Activated CD8-positive, alpha-beta memory T cell treated with anti-CD3 and anti-CD28 coated beads, Interleukin-2, amount 10 ng/mL, durations not matched to agents 7 days and 5 days (primary cell): ENCODE measurements at places on chromosomes 13 and 19. TPM values are rescaled to one million over a fixed set of nuclear protein-coding genes. Genes with fewer than 3 reads are reported as not detected.

DNA sequence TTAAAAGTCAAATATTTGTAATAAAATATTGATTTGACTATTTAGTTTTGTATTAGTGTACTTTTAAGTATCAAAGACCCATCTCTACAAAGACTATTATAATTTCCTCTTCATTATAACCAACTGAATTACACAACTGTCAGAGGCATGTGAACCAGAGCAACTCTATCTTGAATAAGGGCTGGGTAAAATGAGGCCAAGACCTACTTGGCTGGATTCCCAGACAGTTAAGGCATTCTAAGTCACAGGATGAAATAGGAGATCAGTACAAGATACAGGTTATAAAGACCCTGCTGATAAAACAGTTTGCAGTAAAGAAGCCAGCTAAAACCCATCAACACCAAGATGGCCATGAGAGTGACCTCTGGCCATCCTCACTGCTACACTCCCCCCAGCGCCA, 36.2 kb upstream of the ATP12A start:
- no peak overlapping the region for H3K4me3 ChIP-seq
- H3K4me1 ChIP-seq, result peaks cover 15% of the 10 kb centered on the region
- no peaks in the 10 kb centered on the region for H3K27me3 ChIP-seq
- H3K27ac ChIP-seq, result no peak overlapping the region

GRCh38 chr13:113413898-113414282, 39.4 kb downstream of the ADPRHL1 start:
- H3K36me3 ChIP-seq, result peaks cover 2% of the 10 kb centered on the region
- no peaks in the 10 kb centered on the region for H3K4me1 ChIP-seq
- peaks cover 2% of the 10 kb centered on the region for H3K27me3 ChIP-seq
- no peak overlapping the region for H3K27ac ChIP-seq

GRCh38 chr13:99221567-99222239, 21.0 kb downstream of the UBAC2 start:
- H3K27ac ChIP-seq, result peak overlapping the region; percentile 84
- peaks cover 89% of the 10 kb centered on the region for H3K4me1 ChIP-seq
- no peak for DNase-seq
- H3K4me3 ChIP-seq, result peak overlapping the region; percentile 10
- peaks cover 34% of the 10 kb centered on the region for H3K36me3 ChIP-seq

- no peak for DNase-seq
- no peaks in the 10 kb centered on the region for H3K27me3 ChIP-seq
- no peaks in the 10 kb centered on the region for H3K36me3 ChIP-seq
- peaks cover 12% of the 10 kb centered on the region for H3K4me1 ChIP-seq
- no peak overlapping the region for H3K4me3 ChIP-seq
Observed at GRCh38 chr19:2569596-2570465, 93.9 kb downstream of the GADD45B start.

DNA sequence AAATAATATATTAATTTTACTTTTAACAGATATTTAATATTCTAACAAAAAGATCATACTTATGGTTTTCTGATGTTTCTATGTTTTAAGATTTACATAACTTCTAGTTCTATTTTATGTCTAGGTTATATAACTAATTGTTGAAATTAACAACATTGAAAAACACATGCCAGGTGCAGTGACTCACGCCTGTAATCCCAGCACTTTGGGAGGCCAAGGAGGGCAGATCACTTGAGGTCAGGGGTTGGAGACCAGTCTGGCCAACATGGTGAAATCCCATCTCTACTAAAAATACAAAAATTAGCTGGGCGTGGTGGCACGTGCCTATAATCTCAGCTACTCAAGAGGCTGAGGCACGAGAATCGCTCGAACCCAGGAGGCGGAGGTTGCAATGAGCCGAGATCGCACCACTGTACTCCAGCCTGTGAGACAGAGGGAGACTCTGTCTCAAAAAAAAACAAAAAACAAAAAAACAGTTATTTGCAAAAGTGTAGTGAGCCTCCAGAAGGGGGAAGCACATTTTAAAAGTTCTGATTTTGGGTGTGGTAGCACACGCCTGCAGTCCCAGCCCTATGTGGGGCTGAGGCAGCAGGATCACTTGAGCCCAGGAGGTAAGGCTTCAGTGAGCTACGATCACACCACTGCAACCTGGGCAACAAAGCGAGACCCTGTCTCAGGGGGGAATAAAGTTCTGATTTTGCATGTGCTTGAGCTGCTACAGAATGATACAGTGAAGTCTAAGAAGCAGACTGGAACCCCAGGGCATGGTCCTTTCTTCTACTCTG, 18.7 kb downstream of the MIPEP start:
- no peaks in the 10 kb centered on the region for H3K36me3 ChIP-seq
- no peak overlapping the region for H3K4me3 ChIP-seq
- no peak for DNase-seq
- H3K27me3 ChIP-seq, result no peaks in the 10 kb centered on the region
- H3K27ac ChIP-seq, result no peak overlapping the region
- H3K4me1 ChIP-seq, result peaks cover 2% of the 10 kb centered on the region

DNA sequence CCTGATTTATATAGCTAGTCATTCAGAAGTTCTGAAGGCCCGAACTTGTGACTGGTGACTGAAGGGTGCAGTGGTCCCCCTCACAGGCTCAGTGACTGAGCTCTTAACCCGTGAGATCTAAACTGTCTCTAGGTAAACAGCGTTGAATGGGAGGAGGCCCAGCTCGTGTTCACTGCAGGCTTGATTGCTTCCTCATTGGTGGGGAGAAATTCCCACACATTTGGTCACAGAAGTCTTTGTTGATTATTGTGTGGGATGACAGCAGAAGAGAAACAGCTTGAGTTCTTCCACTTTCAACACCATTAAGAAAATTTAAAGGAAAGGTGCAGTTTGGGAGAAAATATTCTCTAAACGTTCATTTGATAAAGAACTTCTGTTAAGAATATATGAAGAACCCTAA, 1178.0 kb downstream of the UQCRFS1 start:
- no peaks in the 10 kb centered on the region for H3K4me1 ChIP-seq
- DNase-seq, result no peak
- no peaks in the 10 kb centered on the region for H3K27me3 ChIP-seq

- no peak overlapping the region for H3K27ac ChIP-seq
- no peak for DNase-seq
- H3K27me3 ChIP-seq, result no peaks in the 10 kb centered on the region
- H3K4me1 ChIP-seq, result peaks cover 6% of the 10 kb centered on the region
- H3K4me3 ChIP-seq, result no peak overlapping the region
Observed at GRCh38 chr19:37513397-37513796, 6.7 kb downstream of the ZNF793 start.

The OVOL3 gene
- total RNA-seq, result not detected

The SCEL gene
- not detected for total RNA-seq

The HSH2D gene
- total RNA-seq, result 181 TPM

The TNPO2 gene
- 104 TPM for total RNA-seq

The B3GNT3 gene
- total RNA-seq, result not detected

The MEF2B gene
- total RNA-seq, result 7.2 TPM

The ERICH4 gene
- not detected for total RNA-seq
